ENCODE measurements at places on chromosomes 4 and X.

- H3K27me3 ChIP-seq: no peaks in the 10 kb centered on the region
- no peak overlapping the region for H3K27ac ChIP-seq
- H3K4me3 ChIP-seq: no peak overlapping the region
- H3K4me1 ChIP-seq: no peaks in the 10 kb centered on the region
Observed at GRCh38 chr4:98305576-98305975, 44.4 kb downstream of the RAP1GDS1 start.

DNA sequence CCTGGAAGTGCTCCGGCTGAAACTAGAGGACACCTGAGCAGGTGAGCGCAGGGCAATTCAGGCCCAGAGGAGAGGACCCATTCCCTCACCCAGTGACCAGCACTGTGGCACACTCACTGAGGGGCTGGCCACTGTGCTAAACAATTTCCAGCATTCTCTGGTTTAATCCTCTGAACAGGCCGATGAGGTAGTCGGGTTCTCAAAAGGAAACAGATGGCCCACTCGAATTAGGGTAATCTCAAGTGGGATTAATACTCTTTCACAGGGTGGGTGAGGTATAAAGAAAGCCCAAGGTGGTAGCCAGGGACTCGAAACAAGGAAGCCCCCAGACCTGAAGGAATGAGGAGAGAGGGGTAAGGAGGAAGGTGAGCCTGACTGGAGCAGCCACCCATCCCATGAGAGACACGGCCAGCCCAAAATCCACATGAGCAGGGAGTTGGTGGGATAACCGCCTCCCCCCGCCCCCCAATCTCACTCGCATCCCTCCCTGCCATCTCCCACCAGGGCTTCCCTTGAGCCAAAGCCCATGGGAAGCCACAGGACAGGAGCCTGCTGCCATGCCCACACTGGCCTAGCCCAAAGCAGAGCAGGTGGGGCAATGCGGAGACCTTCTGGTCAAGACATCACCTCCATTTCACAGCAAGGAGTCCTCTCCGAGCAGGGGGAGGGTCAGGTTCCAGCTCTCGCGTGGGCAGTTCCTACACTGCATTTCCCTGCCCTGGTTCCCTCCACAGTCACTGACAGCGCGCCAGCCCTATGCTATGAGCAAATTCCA lies 55.0 kb downstream of the SH3KBP1 start:
- H3K4me3 ChIP-seq: no peak overlapping the region
- H3K4me1 ChIP-seq: peaks cover 2% of the 10 kb centered on the region
- no peak overlapping the region for H3K27ac ChIP-seq
- H3K36me3 ChIP-seq: peaks cover 1% of the 10 kb centered on the region
- no peaks in the 10 kb centered on the region for H3K27me3 ChIP-seq

DNA sequence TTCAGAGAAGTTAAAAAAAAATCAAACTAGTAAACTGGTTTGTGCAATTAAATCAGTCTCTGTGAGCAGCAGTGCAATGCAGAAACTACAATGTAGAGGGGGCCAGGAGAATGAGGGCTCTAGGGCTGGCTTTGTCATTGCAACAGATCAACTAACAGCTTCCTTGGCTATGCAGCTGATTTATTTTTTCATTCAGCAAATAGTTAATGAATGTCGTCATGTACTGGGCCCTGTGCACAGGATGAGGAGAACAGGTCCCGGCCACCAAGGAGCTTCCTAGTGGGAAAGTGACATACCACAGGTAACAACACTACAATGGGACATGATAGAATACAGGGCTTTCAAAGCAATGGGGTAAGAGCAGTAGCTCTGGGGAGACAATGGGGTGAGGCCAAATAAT lies 190.1 kb downstream of the NSUN7 start:
- H3K4me1 ChIP-seq: peaks cover 12% of the 10 kb centered on the region
- DNase-seq: no peak
- H3K27ac ChIP-seq: no peak overlapping the region
- peaks cover 8% of the 10 kb centered on the region for H3K36me3 ChIP-seq
- H3K4me3 ChIP-seq: no peak overlapping the region

DNA sequence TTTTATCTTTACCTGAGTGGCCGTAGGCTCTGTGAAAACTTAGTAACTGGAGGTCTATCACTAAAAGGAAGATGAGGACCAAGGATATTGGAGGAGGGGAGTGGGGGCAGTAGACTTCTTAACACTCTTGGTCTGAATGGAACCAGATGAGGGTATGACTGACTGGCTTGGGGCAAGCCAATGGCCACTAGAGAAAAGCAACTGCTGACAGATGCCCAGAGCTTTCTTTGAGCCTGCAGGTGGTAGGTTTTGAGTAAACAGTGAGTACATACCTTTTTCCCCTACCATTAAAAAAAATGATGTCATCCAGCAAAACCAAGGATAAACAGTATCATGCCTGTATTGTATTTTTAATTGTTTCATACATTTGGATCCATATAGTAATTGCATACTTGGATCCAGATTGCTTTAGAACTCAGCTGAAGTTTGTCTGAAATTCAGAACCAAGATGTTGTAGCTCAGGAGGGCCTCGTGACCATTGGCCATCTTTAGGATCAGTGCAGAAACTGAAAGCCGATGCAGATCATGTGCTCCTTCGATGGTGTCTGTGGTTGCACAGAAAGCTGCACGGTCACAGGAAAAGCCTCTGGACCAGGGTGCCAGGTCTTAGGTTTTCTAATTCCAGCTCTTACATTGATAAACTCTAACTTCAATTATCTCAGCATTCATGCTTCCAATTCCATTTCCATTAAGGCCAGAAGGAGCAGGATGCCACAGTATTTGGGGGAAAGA lies 131.0 kb downstream of the PDGFRA start:
- H3K36me3 ChIP-seq: no peaks in the 10 kb centered on the region
- no peak overlapping the region for H3K27ac ChIP-seq
- no peak overlapping the region for H3K4me3 ChIP-seq
- H3K27me3 ChIP-seq: peaks cover 7% of the 10 kb centered on the region
- no peak for DNase-seq
- peaks cover 3% of the 10 kb centered on the region for H3K4me1 ChIP-seq

DNA sequence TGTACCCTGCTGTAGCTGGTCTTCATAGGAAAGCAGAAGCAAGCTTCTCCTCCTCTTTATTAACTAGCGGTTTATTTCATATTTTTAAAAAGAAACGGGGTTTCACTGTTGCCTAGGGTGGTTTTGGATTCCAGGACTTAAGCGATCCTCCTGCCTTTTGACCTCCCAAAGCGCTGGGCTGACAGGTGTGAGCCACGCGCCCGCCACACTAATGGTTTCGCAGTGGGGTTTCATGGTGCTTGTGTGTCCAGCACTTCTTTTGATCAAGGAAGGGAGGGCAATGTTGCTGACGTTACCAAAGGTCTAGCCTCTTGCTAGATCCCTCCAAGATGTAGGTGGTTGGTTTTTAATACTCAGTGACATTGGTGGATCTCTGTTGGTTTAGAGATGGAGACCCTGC lies 1.4 kb downstream of the MAEA start:
- peaks cover 2% of the 10 kb centered on the region for H3K36me3 ChIP-seq
- peak overlapping the region; percentile 96 for H3K27ac ChIP-seq
- H3K4me3 ChIP-seq: peak overlapping the region; percentile 95
- H3K4me1 ChIP-seq: peaks cover 26% of the 10 kb centered on the region

DNA sequence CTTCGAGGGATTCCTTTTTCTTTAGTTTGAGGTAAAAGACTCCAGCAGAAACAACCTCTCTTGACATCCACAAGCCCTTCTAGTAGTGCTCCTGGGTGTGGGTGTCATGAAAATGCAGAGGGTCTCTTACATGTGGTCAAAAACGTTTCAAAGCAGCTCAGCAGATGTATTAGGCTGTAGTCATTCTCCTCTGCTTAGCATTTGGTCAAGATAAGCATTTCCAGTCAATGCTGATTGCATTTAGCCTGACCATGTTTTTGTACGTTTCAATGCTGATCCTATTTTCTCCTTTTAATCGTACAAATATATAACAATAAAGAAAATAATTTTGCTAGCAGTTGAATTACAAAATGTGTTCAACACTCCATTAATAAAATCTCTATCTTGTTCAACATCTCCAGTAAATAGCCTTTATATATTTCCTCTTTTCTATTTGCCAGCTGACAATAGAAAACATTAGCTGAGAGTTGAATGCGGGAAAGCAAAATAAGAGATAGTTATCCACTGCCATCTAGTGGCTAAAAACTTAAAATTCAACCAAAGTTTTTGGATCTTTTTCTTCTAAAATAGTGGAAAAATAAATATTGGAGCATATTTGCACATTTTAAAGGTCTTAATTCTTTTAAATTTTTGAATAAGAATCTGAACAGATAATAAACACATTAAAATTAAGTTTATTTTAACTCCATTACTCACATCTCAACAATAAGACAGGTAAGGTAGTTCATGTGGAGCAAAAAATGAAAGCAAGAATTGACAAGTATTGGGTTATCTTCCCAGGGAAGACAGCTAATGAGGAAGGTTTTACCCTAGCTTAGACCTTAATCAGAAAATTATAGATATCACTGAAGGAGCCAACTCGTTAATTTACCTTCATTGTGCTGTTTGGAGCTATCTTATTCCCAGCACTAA lies 15.2 kb upstream of the PACRGL start:
- H3K27ac ChIP-seq: no peak overlapping the region
- H3K36me3 ChIP-seq: no peaks in the 10 kb centered on the region
- no peaks in the 10 kb centered on the region for H3K4me1 ChIP-seq
- H3K4me3 ChIP-seq: no peak overlapping the region
- DNase-seq: no peak

DNA sequence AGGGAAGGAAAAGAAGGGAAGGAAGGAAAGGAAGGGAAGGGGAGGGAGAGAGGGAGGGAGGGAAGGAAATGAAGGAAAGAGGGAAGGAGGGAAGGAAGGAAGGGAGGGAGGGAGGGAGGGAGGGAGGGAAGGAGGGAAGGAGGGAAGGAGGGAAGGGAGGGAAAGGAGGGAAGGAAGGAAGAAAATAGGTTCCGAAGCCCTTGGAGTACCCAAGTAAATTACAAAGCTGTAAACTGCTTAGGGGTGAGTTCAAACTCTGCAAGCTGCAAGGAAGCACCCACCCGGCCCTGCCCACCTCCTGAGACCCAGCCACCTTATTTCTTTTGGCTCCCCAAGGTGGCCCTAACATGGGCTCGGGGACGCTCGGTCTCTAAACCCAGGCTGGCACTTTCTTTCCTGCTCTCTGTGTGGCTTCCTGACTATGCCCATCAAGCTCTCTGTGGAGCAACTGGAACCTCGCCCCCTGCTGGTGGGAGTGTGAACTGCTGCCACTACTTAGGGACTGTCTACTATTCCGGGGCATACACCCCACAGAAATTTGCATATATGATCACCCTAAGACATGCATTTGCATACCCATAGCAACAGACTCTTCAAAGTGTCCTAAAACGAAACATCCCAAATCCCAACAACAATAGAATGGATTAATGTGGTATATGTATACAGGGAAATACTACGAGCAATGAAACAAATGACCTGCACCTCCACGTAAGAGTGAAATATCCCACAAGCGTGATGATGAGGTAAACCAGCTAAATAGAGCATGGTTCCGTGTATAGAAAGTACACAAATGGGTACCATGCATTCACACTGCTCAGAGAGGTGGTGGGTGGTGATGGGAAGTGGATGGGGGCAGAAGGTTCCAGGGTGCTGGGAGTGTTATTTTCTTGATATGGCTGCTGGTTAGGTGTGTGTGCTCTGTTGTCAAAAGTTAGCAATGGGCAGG lies 151.7 kb upstream of the TBL1X start:
- H3K36me3 ChIP-seq: no peaks in the 10 kb centered on the region
- H3K4me3 ChIP-seq: no peak overlapping the region
- no peak overlapping the region for H3K27ac ChIP-seq

DNA sequence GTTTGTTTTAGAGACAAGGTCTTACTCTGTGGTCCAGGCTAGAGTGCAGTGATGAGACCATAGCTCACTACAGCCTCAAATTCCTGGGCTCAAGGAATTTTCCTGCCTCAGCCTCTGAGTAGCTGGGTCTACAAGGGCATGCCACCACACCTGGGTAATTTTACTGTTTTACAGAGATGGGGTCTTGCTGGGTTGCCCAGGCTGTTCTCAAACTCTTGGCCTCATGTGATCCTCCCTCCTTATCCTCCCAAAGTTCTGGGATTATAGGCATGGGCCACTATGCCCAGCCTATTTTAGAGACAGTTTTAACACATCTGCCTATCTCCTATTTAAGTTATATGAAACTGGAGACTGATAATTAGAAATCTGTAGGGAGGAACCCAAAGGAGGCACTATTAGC lies 53.8 kb downstream of the SPRY1 start:
- H3K36me3 ChIP-seq: no peaks in the 10 kb centered on the region
- H3K27ac ChIP-seq: no peak overlapping the region

DNA sequence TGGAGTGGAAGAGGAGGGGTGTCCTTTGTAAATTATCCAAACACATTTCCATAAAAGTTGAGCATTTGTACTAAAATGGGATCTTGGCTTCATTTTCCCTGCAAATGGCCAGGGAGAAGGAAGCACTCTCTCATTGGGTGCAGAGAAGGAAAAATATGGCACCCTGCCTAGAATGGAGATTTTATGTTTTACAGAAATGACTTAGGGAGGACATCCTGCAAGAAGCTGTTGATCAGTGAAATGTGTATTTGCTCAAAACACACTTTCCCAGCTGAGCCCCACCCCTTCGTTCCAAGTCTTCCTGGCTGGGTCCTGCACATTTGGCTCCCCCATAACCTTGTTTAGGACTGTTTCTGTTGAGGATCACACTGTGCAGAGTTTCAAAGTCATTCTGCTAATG lies 213.5 kb upstream of the TAPT1 start:
- H3K27ac ChIP-seq: no peak overlapping the region
- H3K4me3 ChIP-seq: no peak overlapping the region
- H3K27me3 ChIP-seq: peaks cover 31% of the 10 kb centered on the region
- no peaks in the 10 kb centered on the region for H3K36me3 ChIP-seq
- DNase-seq: no peak

GRCh38 chrX:51158231-51158630 lies 174.4 kb upstream of the NUDT10 start:
- DNase-seq: no peak
- H3K36me3 ChIP-seq: no peaks in the 10 kb centered on the region
- H3K27me3 ChIP-seq: no peaks in the 10 kb centered on the region
- no peak overlapping the region for H3K27ac ChIP-seq
- H3K4me3 ChIP-seq: no peak overlapping the region
- no peaks in the 10 kb centered on the region for H3K4me1 ChIP-seq

DNA sequence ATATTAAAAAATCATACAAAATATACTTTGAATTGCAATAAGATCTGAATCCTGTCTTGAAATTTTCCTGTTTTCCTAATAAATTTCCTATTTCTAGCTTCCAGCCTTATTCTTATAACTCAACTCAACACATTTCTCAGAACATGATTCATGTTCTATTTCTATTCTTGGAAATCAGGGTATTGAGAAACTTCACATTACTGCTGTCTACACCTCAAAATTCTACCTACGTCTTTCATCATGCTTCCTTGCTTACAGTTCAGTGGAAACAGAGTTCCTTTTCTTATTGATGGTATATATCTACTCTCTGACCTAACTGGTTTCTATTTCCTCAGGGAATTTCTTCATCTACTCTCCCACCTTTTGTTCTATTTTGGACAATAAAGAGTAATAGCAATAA lies 2139.0 kb downstream of the ARAP2 start:
- no peak for DNase-seq
- no peaks in the 10 kb centered on the region for H3K4me1 ChIP-seq
- H3K4me3 ChIP-seq: no peak overlapping the region
- H3K36me3 ChIP-seq: no peaks in the 10 kb centered on the region
- no peaks in the 10 kb centered on the region for H3K27me3 ChIP-seq
